ENCODE measurements at places on chromosomes 12 and 14.

DNA sequence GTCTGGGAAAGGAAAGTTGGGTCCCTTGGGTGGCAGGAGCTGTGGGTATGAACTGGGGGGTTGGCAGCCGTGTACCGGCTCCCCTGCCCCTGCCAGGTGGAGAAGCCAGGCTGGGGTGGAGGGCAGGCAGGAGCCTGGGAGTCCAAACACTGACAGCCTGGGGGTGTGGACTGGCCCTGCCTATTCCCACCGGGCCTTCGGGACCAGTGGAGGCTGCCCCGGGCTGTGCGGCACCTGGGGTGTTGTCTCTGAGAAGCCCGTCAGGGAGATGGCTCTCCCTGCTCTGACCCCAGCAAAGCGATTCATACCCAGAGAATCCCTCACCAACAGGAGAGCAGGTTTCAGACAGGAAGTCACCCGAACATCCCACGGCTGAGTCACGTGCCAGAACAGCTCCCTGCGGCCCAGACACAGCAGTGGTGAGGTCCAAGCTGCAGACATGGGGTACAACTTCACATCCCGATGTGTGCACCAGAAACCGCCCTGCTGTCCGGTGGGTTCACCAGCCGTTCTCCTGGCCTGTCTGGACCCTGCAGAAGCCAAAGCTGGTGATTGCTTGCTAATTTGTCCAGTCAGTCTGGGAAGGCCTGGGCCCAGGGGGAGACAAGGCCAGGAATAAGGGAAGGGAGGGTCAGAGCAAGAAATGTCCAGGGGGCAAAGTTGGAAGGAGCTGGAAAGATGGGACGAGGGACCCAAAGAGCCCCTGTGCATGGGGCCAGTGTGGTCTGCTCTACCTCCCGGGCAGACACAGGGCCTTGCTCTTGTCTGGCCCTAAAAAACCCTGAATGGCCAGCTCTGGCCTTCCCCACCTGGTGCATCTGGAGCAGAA is 2.1 kb upstream of the GPR132 start:
- peak; percentile 57 for DNase-seq

- peak; percentile 84 for DNase-seq
Observed at GRCh38 chr12:6613015-6613775, 6.0 kb upstream of the CHD4 start.

DNA sequence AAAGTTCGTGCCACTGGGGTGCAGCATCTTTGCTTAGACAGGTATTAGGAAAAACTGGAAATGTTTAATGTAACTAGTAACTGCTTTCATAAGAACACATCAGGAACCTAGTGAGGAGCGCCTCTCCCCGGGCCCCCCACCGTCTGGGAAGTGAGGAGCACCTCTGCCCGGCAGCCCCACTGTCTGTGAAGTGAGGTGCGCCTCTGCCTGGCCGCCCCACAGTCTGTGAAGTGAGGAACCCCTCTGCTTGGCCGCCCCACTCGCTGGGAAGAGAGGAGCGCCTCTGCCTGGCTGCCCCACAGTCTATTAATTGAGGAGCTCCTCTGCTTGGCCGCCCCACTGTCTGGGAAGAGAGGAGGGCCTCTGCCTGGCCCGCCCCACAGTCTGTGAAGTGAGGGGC is 224.7 kb downstream of the ITPR2 start:
- DNase-seq = no peak

- peak; percentile 94 for DNase-seq
Observed at GRCh38 chr12:15629108-15629507, 160.1 kb downstream of the EPS8 start.

DNA sequence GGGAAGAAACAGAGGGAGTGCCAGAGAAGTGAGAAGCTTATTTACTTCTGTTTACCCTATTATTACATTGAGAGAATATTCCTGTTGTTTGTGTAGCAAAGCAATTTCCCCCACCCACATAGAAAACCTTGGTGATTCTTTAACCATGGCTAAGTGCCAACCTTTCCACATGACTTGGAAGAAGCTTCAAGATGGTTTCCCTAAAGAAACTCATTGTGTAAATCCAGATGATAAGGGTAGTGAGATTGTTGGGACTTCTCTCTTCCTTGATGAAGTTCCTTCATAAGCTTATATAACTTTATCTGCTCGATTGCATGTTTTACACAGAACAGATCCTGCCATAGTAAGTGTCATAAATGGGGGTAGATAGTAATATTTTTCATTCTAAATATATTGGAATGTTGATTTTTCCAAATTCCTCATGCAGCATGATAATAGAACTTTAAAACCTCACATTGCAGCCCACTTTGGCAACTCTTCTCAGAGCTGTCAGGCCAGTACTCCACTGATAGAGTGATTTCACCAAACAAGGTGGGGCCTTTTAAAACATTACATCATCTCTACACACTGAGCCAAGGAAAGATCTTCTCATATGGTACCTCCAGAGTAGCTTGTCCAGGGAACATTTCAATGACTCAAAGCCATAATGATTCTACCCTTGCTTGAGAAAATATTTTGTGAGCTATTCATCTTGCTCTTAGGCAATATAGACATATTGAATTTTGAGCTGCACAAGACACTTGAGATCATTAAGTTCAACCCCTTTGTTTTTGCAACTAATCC is 47.8 kb upstream of the KIF21A start:
- peak; percentile 42 for DNase-seq
